ENCODE measurements at places on chromosomes 4 and X. TPM values are rescaled to one million over a fixed set of nuclear protein-coding genes. Genes with fewer than 3 reads are reported as not detected.

- H3K4me3 ChIP-seq, result no peak overlapping the region
- no peaks in the 10 kb centered on the region for H3K4me1 ChIP-seq
- no peaks in the 10 kb centered on the region for H3K27me3 ChIP-seq
- H3K27ac ChIP-seq, result no peak overlapping the region
These were observed 32.7 kb downstream of the RBMX start for GRCh38 chrX:136847874-136848273.

DNA sequence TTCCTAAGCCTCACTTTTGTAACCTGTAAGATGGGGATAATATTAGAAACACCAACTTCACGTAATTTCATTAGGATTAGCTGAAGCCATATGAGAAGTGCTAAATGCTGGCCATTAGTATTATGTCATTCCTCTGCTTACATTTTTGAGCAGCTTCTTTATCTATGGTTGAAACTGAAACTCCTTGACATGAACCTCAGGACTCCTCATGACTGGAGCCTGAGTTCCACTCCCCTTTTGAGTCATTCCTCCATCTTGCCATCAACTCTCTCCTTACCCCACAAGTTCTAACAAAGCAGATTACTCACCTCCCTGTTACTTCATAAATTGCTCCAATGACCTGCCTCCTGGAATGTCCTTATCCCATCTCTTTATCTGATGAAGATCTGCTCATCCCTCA is 123.2 kb upstream of the KCNIP4 start:
- DNase-seq, result no peak
- H3K36me3 ChIP-seq, result no peaks in the 10 kb centered on the region
- H3K27ac ChIP-seq, result no peak overlapping the region
- H3K4me3 ChIP-seq, result no peak overlapping the region
- no peaks in the 10 kb centered on the region for H3K27me3 ChIP-seq

- H3K27ac ChIP-seq, result no peak overlapping the region
- no peak for DNase-seq
- H3K4me3 ChIP-seq, result no peak overlapping the region
- no peaks in the 10 kb centered on the region for H3K36me3 ChIP-seq
- no peaks in the 10 kb centered on the region for H3K4me1 ChIP-seq
- no peaks in the 10 kb centered on the region for H3K27me3 ChIP-seq
These were observed 52.5 kb upstream of the WDFY3 start for GRCh38 chr4:85018983-85019382.

- no peak overlapping the region for H3K27ac ChIP-seq
- no peak for DNase-seq
- no peaks in the 10 kb centered on the region for H3K36me3 ChIP-seq
- H3K4me1 ChIP-seq, result no peaks in the 10 kb centered on the region
- H3K27me3 ChIP-seq, result no peaks in the 10 kb centered on the region
- H3K4me3 ChIP-seq, result no peak overlapping the region
These were observed 611.7 kb upstream of the FAT1 start for GRCh38 chr4:187335339-187335738.

DNA sequence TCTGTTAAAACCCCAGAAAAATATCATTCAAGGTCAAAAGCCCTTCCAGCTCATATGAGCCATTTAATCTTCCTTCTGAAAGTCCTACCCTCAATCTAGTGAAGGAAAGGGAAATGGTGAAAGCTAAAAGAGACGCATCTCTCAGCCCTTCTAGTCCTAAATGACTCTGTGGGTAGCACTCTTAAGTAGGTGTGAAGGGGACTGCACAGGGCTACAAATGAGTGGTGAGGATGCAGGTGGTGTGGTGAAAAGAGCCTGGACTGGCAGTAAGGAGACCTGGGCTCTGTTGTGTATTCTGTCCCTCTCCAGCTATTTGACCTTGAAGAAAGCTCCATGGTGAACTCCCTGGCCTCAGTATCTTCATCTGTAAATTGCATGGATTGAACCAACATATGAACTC is 671.8 kb upstream of the DIPK2B start:
- no peak for DNase-seq
- H3K4me3 ChIP-seq, result no peak overlapping the region
- H3K4me1 ChIP-seq, result no peaks in the 10 kb centered on the region
- no peaks in the 10 kb centered on the region for H3K27me3 ChIP-seq
- no peaks in the 10 kb centered on the region for H3K36me3 ChIP-seq
- H3K27ac ChIP-seq, result no peak overlapping the region

GRCh38 chrX:149699761-149700160 is 12.1 kb upstream of the MAGEA11 start:
- no peaks in the 10 kb centered on the region for H3K4me1 ChIP-seq
- DNase-seq, result no peak
- H3K36me3 ChIP-seq, result no peaks in the 10 kb centered on the region
- H3K4me3 ChIP-seq, result no peak overlapping the region
- H3K27me3 ChIP-seq, result no peaks in the 10 kb centered on the region

- DNase-seq, result no peak
- no peak overlapping the region for H3K4me3 ChIP-seq
These were observed 903.6 kb downstream of the RPA4 start for GRCh38 chrX:97787311-97787710.

DNA sequence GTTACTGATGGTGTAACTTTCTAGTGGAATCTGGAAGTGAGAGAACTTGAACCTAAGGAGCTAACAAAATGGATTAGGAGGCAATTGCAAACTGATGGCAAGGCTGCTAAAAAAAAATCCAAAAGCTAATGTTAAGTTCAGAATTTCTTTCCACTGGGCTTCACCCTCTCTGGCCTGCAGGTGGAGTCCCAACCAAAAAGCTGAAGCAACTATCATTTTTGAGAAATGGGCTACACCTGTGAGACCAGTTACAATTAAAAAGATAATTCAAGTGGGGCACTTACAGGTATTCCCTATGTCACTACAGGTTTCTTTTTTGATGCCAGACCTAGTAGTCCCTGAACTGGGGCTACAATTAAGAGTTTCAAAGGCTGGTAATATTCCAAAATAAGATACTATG is 142.1 kb upstream of the FTHL17 start:
- no peaks in the 10 kb centered on the region for H3K36me3 ChIP-seq
- no peaks in the 10 kb centered on the region for H3K27me3 ChIP-seq
- no peak overlapping the region for H3K27ac ChIP-seq
- no peak for DNase-seq
- H3K4me1 ChIP-seq, result no peaks in the 10 kb centered on the region
- H3K4me3 ChIP-seq, result no peak overlapping the region

DNA sequence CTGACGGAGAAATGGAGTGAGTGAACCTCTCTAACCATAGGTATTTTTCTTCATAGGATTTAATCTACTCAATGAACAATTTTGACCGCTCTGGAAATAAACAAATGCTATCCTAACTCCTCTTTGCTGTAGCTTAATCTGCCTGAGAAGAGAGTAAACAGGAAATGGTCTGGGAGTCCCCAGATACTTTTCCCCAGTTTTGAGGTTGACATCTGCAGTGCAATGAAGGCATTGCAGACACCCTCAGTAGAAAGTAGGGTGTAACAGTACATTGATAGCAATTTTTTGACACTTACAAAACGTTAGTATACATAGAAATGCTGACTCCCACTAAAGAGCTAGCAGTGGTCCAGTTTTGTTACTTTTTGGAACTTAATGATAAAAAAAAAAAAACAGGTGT is 495.9 kb upstream of the FAM241A start:
- no peak overlapping the region for H3K4me3 ChIP-seq
- DNase-seq, result no peak
- H3K27me3 ChIP-seq, result no peaks in the 10 kb centered on the region
- H3K4me1 ChIP-seq, result no peaks in the 10 kb centered on the region

- peaks cover 1% of the 10 kb centered on the region for H3K27me3 ChIP-seq
- no peak overlapping the region for H3K27ac ChIP-seq
- peaks cover 8% of the 10 kb centered on the region for H3K4me1 ChIP-seq
These were observed 112.1 kb downstream of the FAM53A start for GRCh38 chr4:1572010-1572385.

DNA sequence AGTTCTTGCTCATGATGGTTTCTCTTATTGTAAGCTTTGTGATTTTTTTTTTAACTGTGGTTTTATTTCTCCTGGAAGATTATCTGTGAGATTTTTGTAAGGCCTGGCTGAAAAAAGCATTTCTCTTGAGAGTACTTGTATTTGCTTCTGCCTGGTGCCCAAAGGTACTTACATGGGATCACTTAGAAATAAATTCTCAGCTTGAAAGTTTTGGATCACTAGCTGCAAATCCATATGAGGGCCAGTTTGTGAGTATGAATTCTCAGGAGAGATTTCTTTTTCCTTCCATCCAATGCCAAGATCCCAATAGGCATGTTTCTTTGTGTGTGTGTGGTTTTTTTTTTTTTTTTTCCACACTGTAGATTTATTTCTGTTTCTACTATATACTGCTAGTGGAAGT is 1884.7 kb upstream of the PCDH7 start:
- no peaks in the 10 kb centered on the region for H3K36me3 ChIP-seq
- no peaks in the 10 kb centered on the region for H3K4me1 ChIP-seq
- H3K27ac ChIP-seq, result no peak overlapping the region
- H3K27me3 ChIP-seq, result no peaks in the 10 kb centered on the region
- H3K4me3 ChIP-seq, result no peak overlapping the region
- no peak for DNase-seq

DNA sequence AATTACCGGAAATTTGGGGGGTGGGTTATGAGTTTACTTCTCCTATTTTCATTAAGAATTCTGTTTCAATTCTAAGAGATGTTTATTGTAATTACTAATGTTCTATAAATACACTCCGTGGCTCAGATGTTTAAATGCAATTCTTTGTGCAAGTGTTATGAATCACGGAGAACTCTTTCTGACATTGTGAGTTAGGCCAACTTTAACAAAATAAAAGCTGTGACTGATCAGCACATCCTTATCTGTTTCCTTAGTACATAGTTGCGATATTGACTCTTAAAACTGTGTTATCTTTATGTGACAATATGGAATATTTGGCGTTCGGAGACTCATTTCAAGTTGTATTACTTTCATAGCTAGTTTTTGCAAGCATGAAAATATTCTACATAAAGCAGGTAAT is 902 bp downstream of the KLHL4 start:
- no peak overlapping the region for H3K27ac ChIP-seq
- no peak for DNase-seq
- no peaks in the 10 kb centered on the region for H3K27me3 ChIP-seq
- H3K36me3 ChIP-seq, result no peaks in the 10 kb centered on the region
- no peak overlapping the region for H3K4me3 ChIP-seq

GRCh38 chr4:71692198-71692597 is 91.7 kb downstream of the GC start:
- peaks cover 4% of the 10 kb centered on the region for H3K27me3 ChIP-seq
- H3K27ac ChIP-seq, result no peak overlapping the region
- no peaks in the 10 kb centered on the region for H3K4me1 ChIP-seq
- H3K4me3 ChIP-seq, result no peak overlapping the region
- H3K36me3 ChIP-seq, result no peaks in the 10 kb centered on the region

- no peak for DNase-seq
- no peak overlapping the region for H3K4me3 ChIP-seq
- H3K27me3 ChIP-seq, result no peaks in the 10 kb centered on the region
- H3K36me3 ChIP-seq, result no peaks in the 10 kb centered on the region
These were observed 129.4 kb downstream of the CNKSR2 start for GRCh38 chrX:21503593-21503992.

- no peak overlapping the region for H3K4me3 ChIP-seq
- H3K36me3 ChIP-seq, result peaks cover 27% of the 10 kb centered on the region
- H3K4me1 ChIP-seq, result no peaks in the 10 kb centered on the region
- no peaks in the 10 kb centered on the region for H3K27me3 ChIP-seq
- DNase-seq, result no peak
These were observed 60.8 kb upstream of the TBC1D14 start for GRCh38 chr4:6848717-6849305.

DNA sequence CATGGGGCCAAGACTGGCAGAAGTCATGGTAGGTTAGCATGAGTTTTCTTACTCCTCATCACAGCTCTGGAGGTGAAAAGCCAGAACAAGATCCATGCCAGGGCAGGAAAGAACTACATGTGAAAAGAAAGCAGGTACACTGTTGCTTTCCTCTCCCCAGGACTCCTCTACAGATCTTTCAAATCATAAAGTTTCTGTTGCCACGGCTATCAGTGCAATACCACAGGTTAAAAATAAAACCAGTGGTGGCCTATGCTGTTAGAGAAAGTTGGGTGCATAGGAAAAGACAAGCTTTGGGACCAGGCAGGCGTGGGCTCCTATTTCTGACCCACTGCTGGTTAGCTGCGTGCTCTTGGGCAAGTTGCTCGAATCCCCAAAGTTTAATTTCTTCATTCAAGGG is 81.4 kb downstream of the SH3RF1 start:
- H3K27me3 ChIP-seq, result no peaks in the 10 kb centered on the region
- no peak for DNase-seq
- no peaks in the 10 kb centered on the region for H3K4me1 ChIP-seq
- H3K4me3 ChIP-seq, result no peak overlapping the region
- no peaks in the 10 kb centered on the region for H3K36me3 ChIP-seq

DNA sequence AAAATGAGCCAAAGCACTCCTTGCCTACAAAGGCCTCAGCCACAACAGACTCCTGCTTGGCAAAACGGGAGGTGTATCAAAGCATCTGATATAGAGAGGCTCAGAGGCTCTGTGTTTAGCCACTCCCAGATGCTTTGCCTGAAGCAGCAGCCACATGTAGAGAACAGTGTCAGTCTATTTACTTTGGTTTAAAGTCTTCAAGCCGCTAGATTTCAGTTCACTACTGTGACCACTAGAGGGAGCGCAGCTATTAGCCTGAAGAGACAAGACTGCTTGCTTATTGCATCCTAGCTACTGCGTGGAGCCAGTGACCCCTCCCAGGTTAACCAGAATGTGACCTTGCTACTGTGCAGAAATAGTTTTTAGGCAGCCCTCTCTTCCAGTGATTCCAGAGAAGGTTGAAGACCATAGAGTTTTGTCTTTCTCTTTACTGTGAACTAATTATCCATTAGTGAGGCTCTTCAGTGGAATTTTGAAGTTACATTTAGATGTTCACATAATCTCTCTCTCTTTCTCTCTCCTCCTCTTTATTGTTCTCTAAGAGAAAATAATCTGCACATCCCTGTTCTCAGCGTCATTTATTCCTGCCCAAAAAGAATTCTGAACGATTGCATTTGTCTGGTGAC is 39.3 kb downstream of the BMP3 start:
- peak; percentile 16 for DNase-seq
- no peaks in the 10 kb centered on the region for H3K36me3 ChIP-seq

GRCh38 chr4:125789023-125789422 is 474.3 kb downstream of the FAT4 start:
- H3K27ac ChIP-seq, result no peak overlapping the region
- H3K4me3 ChIP-seq, result no peak overlapping the region
- no peaks in the 10 kb centered on the region for H3K4me1 ChIP-seq

GRCh38 chrX:105820247-105820646 is 2.1 kb upstream of the NRK start:
- H3K4me1 ChIP-seq, result no peaks in the 10 kb centered on the region
- no peaks in the 10 kb centered on the region for H3K36me3 ChIP-seq
- DNase-seq, result no peak
- no peak overlapping the region for H3K4me3 ChIP-seq
- H3K27me3 ChIP-seq, result peaks cover 9% of the 10 kb centered on the region

DNA sequence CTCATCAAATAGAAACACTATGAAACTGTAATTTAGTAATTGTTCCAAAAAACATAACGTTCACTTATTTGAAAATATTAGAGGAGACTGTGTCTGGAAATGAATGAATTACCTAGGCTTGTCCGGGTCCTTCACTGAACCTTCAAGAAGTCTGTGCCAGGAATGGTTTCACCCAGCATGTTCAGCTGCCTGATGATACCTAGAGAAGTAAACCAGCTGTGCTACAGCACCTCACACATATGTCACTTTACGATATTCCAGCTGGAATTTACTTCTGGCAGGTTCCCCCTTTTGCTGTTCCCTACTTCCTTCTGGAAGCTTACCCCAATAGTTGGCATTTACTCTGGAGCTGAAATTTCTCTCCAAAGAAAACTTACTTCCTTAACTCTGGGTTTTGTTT is 906.5 kb downstream of the FAT4 start:
- H3K27ac ChIP-seq, result no peak overlapping the region
- H3K36me3 ChIP-seq, result no peaks in the 10 kb centered on the region
- H3K4me1 ChIP-seq, result no peaks in the 10 kb centered on the region
- no peak for DNase-seq
- H3K4me3 ChIP-seq, result no peak overlapping the region
- H3K27me3 ChIP-seq, result no peaks in the 10 kb centered on the region

The ARHGEF6 gene
- total RNA-seq, result 43.3 TPM

The TRPC5OS gene
- total RNA-seq, result not detected

The GAGE2A gene
- not detected for total RNA-seq

The RBMX gene
- 310 TPM for total RNA-seq

Measured in CD4-positive, alpha-beta T cell (primary cell).